ENCODE measurements at places on chromosomes 3 and 15. TPM values are rescaled to one million over a fixed set of nuclear protein-coding genes. Genes with fewer than 3 reads are reported as not detected.

Gene TLNRD1
- total RNA-seq = 12.0 TPM

Gene SKOR1
- total RNA-seq = under 0.01 TPM

Gene ROBO2
- not detected for total RNA-seq

Gene GOLGA8H
- total RNA-seq = 0.63 TPM

Gene FANCD2
- 11.3 TPM for total RNA-seq

Gene PLSCR5
- not detected for total RNA-seq

Gene SLC30A4
- total RNA-seq = 4.6 TPM

Gene CFAP91
- total RNA-seq = not detected

Gene ITIH1
- total RNA-seq = not detected

Gene FAH
- total RNA-seq = 11.0 TPM

Gene GPR15
- not detected for total RNA-seq

Gene C3orf85
- not detected for total RNA-seq

Gene SEMA3B
- total RNA-seq = 0.26 TPM

Gene SEMA5B
- total RNA-seq = under 0.01 TPM

Gene C2CD4A
- 3.2 TPM for total RNA-seq

Gene GOLGA8R
- total RNA-seq = 0.26 TPM

Gene AMOTL2
- total RNA-seq = 41.6 TPM

Gene TERC
- total RNA-seq = 103 TPM

Gene SHC4
- 0.51 TPM for total RNA-seq

Gene ATP8B4
- total RNA-seq = 2.0 TPM

Gene UROC1
- not detected for total RNA-seq

Gene PLA2G4D
- total RNA-seq = not detected
